ENCODE measurements at places on chromosomes 12 and 14.

- DNase-seq = no peak
These were observed 358.6 kb downstream of the EGLN3 start for GRCh38 chr14:33592297-33592696.

- no peak for DNase-seq
These were observed 2.7 kb downstream of the KMT2D start for GRCh38 chr12:49057888-49058287.

- no peak for DNase-seq
These were observed 7.5 kb downstream of the TGM1 start for GRCh38 chr14:24255438-24255837.

DNA sequence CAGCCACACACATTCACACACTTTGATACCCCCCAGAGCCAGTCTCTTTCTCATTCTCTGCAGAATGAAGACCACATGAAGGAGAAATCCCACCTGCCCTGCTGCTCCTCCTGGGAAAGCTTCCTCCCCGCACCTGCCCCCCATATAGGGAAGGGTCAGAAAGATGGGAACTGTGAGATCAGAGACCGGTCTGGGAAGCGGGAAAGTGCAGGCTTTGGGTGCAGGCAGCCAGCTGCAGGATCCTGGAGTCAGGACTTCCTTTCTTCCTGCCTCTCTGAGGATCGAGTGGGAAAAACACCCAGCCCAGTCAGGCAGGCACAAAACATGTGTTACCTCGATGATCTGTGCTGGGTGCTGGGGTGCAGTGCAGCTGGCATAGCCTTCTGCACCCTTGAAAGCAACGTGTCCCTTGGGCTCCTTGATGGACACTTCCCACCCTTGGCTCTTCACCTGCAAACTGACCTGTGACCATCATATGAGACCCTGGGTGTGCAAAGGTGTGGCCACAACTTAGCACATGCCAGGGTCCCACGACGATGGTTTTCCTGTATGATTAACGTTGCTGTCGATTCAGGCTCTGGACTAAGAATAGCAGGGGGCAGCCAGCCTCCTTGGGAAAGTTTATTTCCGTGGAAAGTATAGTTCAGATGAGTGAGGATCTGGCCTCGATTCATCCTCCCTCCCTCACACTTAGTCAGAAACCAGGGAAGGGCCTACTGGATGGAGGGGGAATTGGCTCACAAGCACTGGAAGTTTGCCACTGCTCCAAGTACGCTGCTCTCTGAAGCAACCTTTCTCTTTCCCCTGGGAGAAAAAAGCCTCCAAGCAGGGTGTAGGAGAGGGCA lies 105.4 kb upstream of the MED13L start:
- no peak for DNase-seq

GRCh38 chr12:14273913-14274311 lies 91.6 kb upstream of the ATF7IP start:
- no peak for DNase-seq

GRCh38 chr12:85609778-85610177 lies 226.4 kb downstream of the RASSF9 start:
- DNase-seq = no peak

DNA sequence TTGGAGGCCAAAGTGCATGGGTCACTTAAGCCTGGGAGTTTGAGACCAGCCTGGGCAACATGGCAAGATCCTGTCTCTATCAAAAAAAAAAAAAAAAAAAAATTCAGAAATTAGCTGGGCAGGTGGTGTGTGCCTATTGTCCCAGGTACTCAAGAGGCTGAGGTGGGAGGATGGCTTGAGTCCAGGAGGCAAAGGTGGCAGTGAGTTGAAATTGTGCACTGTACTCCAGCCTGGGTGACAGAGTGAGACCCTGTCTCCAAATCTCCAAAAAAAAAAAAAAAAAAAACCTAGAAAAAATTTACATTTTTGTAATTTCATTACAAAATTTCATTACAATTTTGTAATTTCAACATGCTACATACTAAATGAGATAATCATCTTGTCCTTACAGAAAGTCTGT lies 42.7 kb downstream of the SYNE2 start:
- DNase-seq = no peak

DNA sequence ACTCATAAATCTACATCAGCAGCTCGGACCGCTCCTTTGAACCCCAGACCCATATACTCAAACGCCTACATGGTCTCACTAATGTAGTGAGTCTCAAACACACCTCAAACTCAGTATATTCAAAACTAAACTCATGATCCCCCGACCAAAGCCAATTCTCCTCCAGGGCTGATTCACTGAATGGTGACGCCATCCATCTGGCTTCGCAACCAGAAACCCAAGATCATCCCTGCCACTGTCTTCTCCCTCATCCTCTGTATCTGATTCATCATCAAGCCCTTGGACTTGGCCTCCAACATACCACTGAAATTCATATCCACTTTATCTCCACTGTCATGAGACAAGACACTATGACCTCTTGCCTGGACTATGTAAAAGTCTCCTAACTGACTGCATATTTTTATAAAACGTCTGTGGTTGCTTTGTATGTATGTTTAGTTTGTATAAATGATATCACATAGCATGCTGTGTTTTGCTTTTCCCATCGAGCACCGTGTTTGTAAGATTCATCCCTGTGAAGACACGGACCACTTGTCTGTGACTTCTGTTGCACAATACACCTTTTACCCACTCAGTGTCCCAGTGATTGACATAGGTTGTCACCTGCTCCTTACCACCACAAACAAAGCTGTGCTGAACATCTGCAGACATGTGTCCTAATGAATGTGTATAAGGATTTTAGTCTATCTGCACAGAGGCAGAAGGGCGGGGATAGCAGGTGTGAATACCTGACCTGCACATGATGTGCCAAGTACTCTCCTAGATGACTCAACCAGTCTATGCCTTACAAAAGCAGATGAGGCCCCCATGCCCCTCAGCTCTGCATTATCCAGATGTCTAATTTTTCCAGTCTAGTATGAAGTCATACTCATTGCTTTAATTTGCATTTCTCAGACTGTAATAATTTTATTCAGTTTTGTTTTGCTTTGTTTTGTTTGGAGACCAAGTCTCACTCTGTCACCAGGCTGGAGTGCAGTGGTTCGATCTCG lies 76.9 kb downstream of the VWF start:
- DNase-seq = no peak

- no peak for DNase-seq
These were observed 267.6 kb downstream of the DUSP6 start for GRCh38 chr12:89084751-89085150.

DNA sequence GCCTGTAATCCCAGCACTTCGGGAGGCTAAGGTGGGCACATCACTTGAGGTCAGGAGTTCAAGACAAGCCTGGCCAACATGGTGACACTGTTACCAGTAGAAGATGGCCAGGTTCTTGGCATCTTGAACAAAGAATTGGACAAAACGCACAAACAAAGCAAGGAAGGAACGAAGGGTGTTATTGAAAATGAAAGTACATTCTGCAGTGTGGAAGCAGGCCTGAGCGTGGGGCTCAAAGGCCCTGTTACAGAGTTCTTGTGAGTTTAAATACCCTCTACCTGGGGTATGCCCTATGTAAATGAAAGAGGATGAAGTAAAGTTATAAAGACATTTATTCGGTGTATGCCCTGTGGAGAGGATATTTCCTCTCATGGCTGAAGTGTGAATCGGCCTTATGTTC lies 20.8 kb upstream of the CDK17 start:
- no peak for DNase-seq

- DNase-seq = no peak
These were observed 20.5 kb downstream of the OR10G2 start for GRCh38 chr14:21614240-21614639.

DNA sequence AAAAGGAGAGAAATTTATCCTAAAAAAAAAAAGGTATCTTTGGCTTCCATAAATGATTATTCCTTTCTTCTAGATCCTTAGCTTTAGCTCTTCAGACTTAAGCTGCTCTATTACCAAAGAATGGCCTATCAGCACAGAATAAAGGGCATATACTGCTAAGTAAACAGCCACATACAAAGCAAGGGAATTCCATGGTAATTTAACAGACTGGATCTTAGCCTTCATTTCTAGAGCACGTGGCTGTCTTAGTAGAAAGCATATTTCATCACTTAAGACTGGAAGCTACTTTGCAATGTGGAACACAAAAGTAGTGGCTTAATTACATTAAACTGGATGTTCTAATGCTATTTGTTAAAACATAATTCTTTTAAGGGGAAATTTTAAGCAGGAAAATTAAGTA lies 23.1 kb downstream of the TMED10 start:
- no peak for DNase-seq

DNA sequence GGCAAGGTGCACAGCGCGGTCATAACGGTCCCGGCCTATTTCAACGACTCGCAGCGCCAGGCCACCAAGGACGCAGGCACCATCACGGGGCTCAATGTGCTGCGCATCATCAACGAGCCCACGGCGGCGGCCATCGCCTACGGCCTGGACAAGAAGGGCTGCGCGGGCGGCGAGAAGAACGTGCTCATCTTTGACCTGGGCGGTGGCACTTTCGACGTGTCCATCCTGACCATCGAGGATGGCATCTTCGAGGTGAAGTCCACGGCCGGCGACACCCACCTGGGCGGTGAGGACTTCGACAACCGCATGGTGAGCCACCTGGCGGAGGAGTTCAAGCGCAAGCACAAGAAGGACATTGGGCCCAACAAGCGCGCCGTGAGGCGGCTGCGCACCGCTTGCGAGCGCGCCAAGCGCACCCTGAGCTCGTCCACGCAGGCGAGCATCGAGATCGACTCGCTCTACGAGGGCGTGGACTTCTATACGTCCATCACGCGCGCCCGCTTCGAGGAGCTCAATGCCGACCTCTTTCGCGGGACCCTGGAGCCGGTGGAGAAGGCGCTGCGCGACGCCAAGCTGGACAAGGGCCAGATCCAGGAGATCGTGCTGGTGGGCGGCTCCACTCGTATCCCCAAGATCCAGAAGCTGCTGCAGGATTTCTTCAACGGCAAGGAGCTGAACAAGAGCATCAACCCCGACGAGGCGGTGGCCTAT lies 875 bp downstream of the HSPA2 start:
- no peak for DNase-seq

DNA sequence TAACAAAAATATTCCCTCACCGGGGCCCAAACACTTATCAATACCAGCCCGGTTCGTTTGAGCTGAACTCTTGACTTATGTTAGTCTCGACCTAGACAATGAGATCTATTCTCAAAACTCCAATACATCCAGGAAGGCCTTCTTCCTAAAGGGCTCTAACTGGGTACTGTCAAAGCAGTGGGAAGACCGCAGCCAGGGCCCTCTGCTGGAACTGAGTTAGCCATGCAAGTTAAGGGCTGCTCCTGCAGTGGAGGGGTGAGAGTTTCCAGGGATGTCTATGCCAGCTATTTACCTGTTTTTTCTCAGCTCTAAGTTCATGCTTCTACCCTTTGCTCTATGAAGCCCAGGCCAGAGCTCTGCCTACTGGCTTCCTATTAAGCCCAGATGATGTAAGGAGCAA lies 348.8 kb downstream of the GXYLT1 start:
- DNase-seq = no peak

- no peak for DNase-seq
These were observed 6.8 kb downstream of the KIF26A start for GRCh38 chr14:104144911-104145825.

GRCh38 chr12:63206909-63207308 lies 55.9 kb upstream of the AVPR1A start:
- no peak for DNase-seq

DNA sequence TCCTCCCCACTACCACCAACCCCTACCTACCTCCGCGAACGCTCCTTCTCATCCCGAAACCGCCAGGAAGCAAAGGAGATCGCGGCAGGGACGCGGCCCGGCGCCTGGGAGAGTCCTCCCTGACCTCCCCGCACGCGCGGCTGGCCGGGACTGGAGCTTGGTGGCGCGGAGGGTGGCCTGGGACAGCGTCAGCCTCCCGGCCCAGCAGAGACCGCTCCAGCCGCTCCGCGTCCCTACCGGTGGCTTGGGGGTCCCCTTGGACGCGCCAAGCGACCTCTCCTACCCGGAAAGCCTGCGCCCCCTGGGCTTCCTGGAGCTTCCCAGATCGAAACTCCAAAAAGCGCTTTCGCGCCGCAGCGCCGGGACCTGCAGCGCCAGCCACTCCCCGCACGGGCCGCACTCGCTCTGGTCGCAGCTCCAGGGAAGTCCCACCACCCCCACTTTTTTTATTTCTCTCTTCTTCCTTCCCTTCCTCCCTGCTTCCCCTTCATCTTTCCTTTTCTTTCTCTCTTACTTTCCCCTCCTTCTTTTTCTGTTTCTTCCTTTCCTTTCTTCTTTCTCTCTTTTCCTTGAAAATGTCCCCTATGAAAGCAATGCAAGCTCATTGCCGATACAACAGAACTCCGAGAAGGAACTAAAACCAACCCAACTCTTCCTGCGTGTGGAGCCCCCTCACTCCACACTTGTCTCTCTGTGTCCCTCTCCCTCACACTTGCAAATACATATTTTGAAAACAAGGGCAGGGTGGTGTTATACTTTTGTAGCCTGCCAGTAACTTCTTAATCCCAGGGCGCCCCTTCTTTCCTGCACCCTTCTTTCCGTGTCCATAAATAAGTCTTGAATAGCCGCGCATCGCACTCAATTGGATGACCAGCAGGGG lies 3.8 kb downstream of the DIO3 start:
- no peak for DNase-seq

GRCh38 chr12:1443421-1444141 lies 150.8 kb downstream of the FBXL14 start:
- DNase-seq = no peak

DNA sequence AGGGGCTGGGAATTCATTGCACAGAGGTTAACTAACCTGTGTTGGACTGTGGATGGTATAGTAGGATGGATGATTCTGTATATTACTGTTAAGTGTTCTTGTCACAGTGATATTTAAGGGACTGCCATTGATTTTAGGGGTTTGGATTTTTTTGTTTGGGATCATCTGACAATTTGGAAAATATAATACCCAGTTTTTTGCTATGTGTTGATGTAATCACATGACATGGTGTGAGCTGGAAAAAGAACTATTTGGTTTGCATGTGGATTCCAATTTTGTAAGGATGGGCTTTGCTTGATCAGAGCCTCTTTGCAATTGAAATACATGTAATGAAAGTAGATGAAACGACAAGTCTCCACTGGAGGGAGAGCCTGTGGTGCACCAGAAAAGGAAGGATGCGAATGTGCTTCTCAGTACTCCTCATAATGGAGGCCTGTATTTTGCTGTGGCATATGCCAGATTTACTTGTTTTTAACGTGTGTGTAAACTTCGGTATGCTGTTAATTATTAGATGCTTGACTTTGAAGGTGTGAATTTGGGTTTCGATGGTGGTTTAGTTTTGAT lies 2.7 kb downstream of the DYRK2 start:
- no peak for DNase-seq

GRCh38 chr12:120037851-120038250 lies 48.8 kb downstream of the BICDL1 start:
- no peak for DNase-seq

Data from activated CD8-positive, alpha-beta memory T cell treated with anti-CD3 and anti-CD28 coated beads for 1 hour (primary cell).